ENCODE measurements at places on chromosomes 1 and 21.

DNA sequence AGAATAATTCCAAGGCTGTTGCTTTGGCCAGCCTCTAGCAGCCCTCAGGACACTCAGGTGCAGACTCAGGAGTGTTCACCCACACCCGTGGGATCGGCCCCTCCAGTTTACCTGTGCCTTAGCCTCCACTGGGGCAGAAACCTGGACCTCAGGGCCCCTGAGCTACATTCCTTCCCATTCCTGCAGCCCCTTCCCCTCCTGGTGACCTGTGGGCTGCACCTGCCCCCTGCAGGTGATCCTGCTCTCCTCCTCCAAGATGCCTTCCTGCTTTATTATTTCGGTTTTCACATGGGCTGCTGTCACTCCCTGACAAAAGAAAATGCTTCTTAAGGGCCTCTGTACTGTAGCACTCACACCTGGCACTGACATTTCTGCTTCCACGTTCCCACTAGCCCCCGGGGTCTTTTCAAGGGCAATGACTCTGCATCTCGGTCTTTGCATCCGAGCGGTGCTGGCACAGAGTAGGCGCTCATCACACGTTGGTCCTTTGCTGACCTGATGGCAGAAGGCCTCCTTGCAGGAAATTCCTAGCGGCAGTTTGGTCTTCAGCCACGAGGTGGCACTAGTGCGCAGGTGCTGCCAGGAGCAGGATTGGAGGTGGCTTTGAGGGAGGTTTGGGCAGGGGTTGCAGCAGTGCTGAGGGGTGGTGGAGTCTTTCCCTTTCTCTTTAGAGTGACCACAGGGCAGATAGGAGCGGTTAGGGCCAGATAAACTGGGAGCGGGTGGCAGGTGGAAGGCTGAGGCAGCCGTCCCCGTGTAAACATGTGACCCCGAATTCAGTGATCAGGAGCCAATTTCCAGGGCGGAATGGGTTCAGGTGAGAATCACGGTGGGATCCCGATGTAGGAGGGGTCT, 25.3 kb upstream of the ETV3 start:
- peak; percentile 64 for DNase-seq

DNA sequence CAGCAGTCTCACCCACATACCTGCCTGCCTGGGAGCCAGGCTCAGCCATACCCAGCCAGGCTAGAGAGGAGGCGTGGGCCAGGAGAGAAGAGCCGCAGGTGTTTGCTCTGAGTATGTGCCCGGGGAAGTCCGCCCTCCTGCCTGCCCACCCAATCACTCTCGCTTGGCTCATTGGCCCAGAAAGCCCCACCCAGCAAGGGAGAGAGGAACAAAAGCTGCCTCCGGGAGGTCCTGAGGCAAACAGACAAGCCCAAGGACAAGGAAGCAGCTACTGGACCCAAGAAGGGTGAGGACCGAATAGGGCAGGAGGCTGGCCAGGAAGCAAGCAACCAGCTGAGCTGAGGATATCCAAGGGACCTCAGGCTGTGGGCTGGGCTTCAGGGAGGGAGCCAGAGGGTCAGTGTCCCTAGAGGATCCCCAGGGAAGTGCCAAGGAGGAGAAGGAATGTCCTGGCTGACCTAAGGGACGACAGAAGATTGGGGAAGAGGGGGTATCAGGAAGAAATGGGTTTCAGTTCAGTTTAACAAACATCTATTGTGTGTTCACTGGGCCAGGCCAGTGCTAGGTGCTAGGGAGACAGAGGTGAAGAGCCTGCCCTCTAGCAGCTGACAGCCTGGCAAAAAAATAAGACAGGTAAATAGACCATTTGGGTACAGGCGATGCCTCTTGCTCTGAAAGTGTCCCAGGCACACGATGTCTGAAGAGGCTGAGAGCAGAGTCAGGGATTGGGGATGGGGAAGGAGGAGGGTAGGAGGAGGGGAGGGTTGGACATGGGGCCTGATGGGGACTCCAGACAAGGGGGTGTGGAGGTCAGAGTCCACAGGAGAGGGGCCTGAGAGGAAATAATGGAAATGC, at the start of gene GJB4:
Gene GJB4 (plus strand): TSS at position 238 of the 855 bp plus-strand sequence. CDS start 1,515 bp downstream, outside the sequence.
- DNase-seq: no peak

GRCh38 chr1:54499360-54500106, 48.5 kb upstream of the ACOT11 start:
- DNase-seq: no peak

DNA sequence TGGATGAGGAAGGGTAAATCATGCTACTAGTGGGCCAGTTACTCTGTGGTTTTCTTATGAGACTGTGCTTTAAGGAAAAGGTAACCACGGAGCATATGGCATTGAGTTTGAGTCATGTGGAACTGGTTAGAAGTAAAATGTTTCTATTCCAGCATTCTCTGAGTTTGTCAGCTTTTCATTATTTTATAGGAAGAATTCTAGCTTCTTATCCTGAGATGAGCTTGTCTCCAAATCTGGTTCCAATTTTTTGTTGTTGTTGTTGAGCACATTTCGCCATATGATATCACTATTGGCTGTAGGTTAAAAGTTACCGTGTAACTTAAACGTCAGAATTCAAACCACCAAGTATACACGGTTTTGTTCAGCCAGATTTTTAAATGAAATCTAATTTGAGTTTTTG, 69.9 kb downstream of the ATF6 start:
- DNase-seq: no peak

DNA sequence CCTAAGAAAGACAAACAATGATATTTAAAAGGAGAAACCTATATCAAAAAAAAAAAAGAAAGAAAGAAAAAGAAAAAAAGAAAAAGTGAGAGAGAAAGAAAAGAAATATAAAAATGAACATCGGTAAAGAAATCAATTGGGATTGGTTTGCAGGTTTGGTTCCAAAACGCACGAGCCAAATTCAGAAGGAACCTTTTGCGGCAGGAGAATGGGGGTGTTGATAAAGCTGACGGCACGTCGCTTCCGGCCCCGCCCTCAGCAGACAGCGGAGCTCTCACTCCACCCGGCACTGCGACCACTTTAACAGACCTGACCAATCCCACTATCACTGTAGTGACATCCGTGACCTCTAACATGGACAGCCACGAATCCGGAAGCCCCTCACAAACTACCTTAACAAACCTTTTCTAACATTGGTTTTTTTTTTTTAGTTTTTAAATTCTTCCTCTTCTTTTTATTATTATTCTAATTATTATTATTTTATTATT, 11.7 kb downstream of the LHX9 start:
- no peak for DNase-seq

DNA sequence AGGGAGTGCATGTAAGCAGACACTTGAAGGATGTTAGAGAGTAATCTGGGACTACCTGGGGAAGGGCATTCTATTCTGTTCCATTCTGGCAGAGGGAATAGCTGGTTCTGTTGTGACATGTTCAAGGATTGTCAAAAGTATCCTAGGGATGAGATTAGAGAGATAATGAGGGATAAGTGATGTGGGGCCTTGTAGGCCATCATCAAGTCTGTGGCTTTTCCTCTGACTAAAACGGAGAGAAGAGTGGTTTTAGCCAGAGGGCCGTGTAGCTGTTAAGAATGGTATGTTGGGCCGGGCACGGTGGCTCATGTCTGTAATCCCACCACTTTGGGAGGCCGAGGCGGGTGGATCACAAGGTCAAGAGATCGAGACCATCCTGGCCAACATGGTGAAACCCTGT, 23.6 kb downstream of the TGFB2 start:
- no peak for DNase-seq

DNA sequence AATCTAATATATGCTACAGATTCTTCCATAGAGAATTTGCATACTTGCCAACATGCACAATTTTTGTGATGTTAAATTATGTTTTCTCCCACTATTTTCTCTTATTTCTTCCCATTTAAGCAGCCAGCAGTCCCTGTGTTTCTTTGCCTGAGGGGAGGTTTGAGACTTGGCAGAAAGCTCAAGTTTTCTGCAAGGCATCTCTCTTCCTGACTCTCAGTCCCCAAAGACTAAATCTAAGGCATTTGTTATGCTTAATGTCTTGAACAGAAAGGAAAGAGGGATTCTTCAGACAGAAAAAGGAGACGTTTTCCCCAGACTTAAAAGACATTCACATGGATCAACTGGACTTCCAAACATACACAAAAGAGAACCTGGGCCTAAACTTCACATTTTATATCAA, 354.4 kb downstream of the RYR2 start:
- DNase-seq: no peak
